ENCODE measurements at places on chromosomes 5 and 9.

- DNase-seq: no peak
These were observed 267.9 kb upstream of the PDE4D start for GRCh38 chr5:60161340-60161934.

DNA sequence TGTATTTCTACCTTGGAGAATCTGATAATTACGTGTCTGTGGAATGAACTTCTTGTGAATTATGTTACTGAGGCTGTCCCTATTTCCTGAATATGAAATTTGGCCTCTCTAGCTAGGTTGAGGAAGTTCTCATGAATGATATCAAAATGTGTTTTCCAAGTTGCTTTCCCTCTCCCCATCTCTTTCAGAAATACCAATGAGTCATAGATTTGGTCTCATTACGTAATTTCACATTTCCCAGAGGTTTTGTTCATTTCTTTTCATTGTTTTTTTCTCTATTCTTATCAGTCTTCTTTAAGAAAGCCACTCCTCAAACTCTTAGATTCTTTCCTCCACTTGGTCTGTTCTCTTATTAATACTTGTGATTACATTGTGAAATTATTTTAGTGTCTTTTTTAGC, 923.8 kb upstream of the CDH9 start:
- DNase-seq: no peak

DNA sequence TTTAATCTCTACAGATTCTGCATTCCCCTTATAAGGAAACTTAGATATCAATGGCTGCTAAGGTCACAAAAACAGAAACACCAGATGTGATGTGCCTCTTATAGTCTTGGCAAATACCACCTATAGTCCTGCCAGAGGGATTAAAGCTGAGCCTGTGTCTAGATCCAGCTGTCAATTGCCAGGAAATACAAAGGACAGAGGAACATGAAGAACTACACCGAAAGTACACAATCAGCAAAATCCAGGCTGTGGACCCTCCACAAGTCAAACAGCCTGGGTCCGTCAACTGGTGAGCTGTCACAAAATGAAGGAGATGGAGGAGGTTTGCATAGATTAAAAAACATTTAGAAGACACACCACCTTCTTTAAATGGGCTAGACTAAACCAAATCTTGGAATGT, 85.4 kb downstream of the KLF4 start:
- DNase-seq: no peak

- DNase-seq: no peak
These were observed 11.9 kb upstream of the RPS23 start for GRCh38 chr5:82290005-82290404.

GRCh38 chr5:40150896-40151295, 528.8 kb upstream of the PTGER4 start:
- DNase-seq: no peak

GRCh38 chr9:71364186-71364955, 242.9 kb upstream of the TRPM3 start:
- DNase-seq: no peak

DNA sequence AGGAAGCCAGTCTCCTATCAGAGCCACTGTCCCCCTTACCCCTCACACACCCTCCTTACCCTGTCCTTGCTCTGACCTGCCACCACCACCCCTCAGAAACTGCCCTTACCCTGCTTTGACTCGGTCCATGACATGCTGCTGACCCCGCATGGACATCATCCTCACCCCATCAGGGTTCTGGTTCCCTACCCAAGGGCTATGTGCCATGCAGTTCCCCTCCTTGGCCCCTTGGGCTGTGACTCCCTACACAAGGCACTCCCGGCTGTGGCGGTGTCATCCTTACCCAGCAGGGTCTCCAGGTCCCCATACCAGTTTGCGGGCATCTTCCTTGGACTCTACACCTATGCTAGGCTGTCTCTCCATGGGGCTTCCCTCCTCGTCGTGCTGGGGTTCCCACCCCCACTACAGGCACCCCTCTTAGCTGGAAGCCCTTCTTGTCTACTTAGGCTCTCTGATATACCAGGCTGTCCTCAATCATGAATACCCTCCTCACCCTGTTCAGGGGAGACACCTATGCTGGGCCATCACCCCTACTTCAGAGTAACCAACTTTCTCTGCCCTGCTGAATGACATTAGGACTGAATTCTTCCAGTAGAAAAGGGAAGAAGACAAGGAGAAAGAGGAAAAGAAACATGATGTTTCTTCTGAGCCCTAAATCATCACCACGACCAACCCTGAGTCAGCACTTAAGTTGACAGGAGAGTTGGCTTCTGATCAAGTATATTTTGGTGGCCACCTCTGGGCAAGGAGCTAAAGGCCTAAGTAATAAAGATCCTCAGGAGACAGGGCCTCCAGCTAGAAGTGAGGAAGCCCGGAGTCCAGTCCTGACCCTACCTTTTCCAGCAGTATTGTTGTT, 115.2 kb downstream of the GCNT1 start:
- DNase-seq: no peak

- no peak for DNase-seq
These were observed 326.9 kb downstream of the ZNF608 start for GRCh38 chr5:124419531-124419930.

DNA sequence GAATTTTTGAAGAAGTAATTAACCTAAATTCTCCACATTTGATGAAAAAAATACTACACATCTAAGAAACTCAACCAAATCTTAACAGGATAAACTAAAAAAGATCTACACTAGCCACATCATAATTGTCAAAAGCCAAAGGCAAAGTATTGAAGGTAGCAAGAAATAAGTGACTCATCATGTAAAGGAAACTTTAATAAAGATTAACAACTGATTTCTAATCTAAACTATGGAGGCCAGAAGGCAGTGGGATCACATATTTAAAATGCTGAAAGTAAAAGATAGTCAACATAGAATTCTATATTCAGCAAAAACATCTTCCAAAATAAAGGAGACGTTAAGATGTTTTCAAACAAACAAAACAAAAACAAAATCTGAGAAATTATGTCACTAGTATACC, 2002.9 kb downstream of the MAT2B start:
- DNase-seq: no peak

- DNase-seq: no peak
These were observed 22.9 kb downstream of the HAVCR2 start for GRCh38 chr5:157085930-157086329.

DNA sequence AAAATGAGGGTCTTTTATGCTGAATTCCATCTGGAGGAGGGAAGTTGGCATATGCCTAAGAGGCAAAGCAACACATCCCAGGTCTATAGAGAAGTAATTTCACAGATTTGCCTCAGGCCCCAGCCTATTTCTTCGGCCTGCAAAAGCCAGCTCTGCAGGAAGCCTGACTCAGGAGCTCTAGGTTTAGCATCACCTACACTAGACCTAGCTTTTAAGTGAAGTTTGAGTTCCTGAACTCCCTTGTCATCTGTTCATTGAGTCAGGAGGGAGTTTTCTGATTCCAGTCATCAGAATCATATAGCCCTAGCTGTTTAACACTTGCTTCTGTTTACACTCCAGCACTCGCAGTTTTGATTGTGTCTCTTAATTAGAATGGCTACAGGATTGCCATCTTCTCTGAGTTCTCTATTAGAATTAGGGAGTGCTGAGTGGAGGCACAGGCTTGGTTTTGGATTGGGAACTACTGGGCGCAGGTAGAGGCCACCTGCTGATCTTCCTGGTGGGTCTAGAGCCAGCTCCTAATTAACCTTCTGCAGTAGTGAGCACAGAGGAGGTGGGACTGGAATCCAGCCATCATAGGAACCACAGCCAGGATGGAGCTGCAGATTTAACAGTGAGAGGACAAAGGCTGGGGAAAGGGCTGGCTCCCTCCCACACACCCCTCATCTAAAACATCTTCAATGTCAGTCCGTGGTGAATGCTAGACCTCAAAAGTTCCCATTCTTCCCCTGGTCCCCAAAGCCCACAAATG, 179.5 kb downstream of the TRIO start:
- DNase-seq: no peak

- DNase-seq: no peak
These were observed 7.3 kb downstream of the GPBP1 start for GRCh38 chr5:57181154-57181553.

- no peak for DNase-seq
These were observed 42.1 kb downstream of the CXXC5 start for GRCh38 chr5:139690064-139690802.

- DNase-seq: no peak
These were observed 428.8 kb downstream of the SH3GL2 start for GRCh38 chr9:18007621-18008020.

GRCh38 chr5:73686912-73687311, 60.9 kb downstream of the ARHGEF28 start:
- DNase-seq: no peak

DNA sequence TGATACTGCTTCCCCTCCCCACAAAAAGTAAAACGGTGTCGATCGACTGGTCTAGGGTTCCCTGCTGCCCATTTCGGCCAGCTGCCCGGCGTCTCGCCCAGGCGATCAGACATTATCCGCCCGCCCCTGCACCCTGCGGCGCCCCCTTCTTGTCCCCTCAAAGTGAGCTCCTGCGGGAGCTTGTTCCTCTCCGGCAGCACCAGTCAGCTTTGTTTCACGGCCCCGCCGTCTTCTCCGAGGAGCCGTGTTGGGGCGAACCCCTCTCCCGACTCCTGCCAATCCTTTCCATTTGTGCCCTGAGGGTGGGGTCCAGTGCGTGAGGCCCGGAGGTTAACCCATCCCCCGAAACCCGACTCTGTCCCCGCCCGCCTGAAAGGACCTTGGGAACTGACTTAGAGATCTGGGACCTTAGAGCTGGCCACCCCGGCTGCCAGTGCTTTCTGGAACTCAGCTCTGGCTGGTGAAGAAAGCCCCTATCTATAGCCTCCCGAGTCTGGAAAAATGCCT, 518 bp downstream of the UBE2B start:
- DNase-seq: peak; percentile 23

DNA sequence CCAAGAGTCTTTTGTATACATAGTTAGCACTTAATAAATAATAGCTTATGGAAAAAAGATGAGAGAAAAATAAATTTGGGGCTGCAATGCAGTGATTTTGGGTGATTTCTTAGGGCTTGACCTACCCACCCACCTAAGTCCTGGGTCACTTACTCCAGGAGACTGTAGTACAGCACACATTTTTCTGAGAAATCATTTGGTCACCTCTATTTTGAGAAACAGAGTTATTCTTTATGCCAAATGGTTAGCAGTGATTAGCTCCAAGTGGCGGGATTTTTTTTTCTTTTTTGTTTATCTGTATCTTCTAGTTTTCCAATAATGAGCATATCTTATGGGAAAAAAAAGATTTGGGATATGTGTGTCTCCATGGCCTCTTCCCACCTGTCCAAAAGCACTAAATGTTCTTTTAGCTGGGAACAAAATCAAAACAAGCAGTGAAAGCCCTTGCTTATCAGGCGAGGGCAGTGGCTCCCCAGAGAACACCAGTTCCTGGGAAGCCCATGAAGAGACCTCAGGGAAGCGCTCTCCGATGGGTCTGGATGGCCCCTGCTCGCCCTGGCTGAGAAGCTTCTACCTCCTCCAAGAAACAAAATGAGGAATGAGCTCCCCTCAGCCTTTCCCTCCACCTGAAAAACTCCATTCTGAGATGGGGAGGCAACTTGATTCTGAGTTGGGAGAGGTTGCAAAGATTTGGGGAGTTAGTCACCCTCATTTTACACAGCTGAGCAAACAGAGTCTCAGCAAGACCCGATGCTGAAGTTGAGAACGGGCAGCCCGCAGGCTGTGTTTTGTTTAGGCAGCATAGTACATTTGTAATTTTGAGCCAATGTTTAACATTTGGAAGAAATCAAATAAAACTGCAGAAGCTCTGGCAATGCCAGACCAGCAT, 69.9 kb downstream of the CYFIP2 start:
- DNase-seq: peak; percentile 30

DNA sequence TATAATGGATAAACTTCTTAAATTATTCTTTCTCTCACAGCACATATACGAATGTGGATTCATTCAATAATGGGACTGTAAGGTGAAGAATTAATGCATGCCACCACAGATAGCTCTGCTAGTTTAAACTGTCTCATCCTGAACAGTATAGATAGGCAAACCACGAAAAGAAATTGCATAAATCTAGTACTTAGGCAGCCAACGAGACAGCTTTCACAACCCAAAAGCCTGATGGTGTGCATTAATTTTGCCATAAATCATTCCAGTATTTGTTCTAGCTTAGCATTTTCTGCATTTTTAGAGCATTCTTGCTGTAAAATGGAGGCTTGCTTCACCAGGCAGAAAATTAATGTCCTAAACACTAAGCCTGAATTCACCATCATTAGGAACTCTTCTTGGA, 834.2 kb upstream of the DMAC1 start:
- no peak for DNase-seq

DNA sequence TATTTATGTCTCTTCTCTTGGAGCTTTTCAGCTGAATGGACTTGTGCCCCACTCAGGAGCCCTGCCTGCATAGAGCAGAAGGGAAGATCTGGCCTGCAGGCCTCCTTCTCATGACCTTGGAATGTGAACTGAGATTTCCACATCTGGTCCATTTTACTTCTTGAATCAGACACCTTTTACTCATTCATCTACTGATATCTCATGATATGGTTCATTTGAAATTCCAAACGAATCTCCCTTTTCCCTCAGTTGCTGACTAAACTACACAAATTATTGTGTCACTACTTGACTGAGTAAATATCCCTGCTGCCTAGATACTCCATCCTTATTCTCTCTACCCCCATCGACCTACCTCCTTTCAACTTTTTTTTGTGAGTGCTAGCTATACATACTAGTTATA, 138.7 kb downstream of the PLCXD3 start:
- no peak for DNase-seq

DNA sequence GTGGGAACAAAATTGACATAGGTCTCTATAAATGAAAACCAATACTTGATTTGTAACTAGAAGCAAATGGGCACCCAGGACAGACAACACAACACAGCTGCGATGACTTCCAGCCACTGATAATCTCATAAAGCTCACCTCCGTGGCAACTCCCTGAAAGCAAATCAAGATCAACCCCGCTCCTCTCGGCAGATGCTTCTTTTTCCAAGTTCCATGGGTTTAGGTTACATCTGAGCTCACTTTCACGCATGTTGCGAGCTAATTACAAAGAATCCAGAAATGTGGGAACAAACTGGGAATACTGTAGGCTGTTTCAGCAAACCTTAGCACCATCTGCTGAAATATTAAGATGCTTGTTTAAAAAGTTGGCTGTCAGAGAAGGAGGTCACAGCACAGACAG, 153.9 kb downstream of the ELAVL2 start:
- no peak for DNase-seq

DNA sequence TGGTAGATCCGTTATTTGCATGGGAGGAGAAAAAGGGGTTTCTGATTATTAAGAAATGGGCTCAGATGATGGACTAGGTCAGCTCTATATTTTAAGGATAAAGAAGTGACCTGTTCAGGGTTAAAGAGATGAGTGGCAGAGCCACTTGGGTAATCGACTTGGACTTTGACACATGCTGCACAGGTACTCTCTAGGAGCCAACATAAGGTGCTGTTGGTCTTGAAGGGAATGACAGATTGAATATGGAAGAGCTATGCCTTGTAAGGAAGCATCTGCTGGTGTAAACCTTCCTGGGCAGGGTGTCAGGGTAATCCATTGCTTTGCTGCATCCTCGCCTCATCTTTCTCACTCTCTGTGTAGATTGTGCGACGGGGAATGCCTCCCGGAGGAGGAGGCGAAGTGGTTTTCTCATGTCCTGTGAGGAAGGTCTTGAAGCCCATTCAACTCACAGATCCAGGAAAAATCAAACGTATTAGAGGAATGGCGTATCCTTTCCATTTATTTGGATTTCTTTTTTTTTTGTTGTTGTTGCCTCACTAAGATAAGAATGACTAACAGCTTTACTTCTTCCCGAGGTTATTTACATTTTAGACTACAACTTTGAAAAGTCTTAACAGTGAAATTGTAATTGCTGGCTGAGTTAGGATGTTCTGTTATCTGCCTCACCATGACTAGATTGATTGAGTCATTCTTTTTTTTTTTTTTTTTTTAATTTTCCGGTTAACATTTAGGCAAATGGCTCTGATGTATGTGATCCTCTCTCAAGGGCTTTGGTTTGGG, 41.2 kb downstream of the RCL1 start:
- no peak for DNase-seq

Data from tibial nerve (tissue), 4 donors.